ENCODE measurements at places on chromosomes 4 and X. TPM values are rescaled to one million over a fixed set of nuclear protein-coding genes. Genes with fewer than 3 reads are reported as not detected.

Gene SERPINA7
- total RNA-seq: not detected

Gene CXCL10
- total RNA-seq: 1.5 TPM

Gene CYP2U1
- 35.8 TPM for total RNA-seq

Gene WDR1
- 271 TPM for total RNA-seq

Gene QRFPR
- total RNA-seq: not detected

Gene YIPF6
- 25.8 TPM for total RNA-seq

Gene WNK3
- 4.9 TPM for total RNA-seq

Gene FAM13A
- total RNA-seq: 31.0 TPM

Gene CYTL1
- total RNA-seq: 16.0 TPM

Gene TMSB15C
- 4.3 TPM for total RNA-seq

Gene SORBS2
- total RNA-seq: 103 TPM

Gene PRSS12
- total RNA-seq: 5.5 TPM

Gene CFP
- 0.73 TPM for total RNA-seq

Gene TAF9B
- total RNA-seq: 22.9 TPM

Gene PGAM4
- not detected for total RNA-seq

Gene LONRF3
- 5.0 TPM for total RNA-seq

Gene MAGEA1
- total RNA-seq: not detected

Gene SPANXA1
- total RNA-seq: not detected

Gene MAGEB1
- total RNA-seq: not detected

Gene POLN
- total RNA-seq: 5.5 TPM

Gene OTC
- total RNA-seq: not detected

Gene MAGEB17
- not detected for total RNA-seq

Gene HSFX4
- total RNA-seq: not detected

Gene RBM47
- 12.7 TPM for total RNA-seq

Gene ARSD
- total RNA-seq: 12.0 TPM

Gene GDI1
- 105 TPM for total RNA-seq

Gene MAGEE2
- total RNA-seq: not detected

Gene ARMCX5
- 18.6 TPM for total RNA-seq

Gene MAP3K15
- not detected for total RNA-seq

Gene SOWAHB
- not detected for total RNA-seq

Gene FHL1
- 4.5 TPM for total RNA-seq

Gene UGT2B15
- total RNA-seq: not detected

Gene SERTM2
- 0.36 TPM for total RNA-seq

Gene RNF212
- 0.34 TPM for total RNA-seq

Gene GAGE12F
- not detected for total RNA-seq

Gene TMPRSS11F
- total RNA-seq: not detected

Gene ATP1B4
- total RNA-seq: not detected

Gene SLIT2
- 1.1 TPM for total RNA-seq

Gene COL4A5
- total RNA-seq: 4.7 TPM

Gene PTTG2
- not detected for total RNA-seq

Gene AVPR2
- not detected for total RNA-seq

Gene PABPC1L2B
- not detected for total RNA-seq

Gene GAGE12E
- not detected for total RNA-seq

Gene DDIT4L
- 9.0 TPM for total RNA-seq

Gene PCYT1B
- 2.8 TPM for total RNA-seq

Gene NXF3
- under 0.01 TPM for total RNA-seq

Gene CRLF2
- not detected for total RNA-seq

Gene SFRP2
- not detected for total RNA-seq

Gene DEFB131A
- total RNA-seq: not detected

Gene KLKB1
- 0.34 TPM for total RNA-seq

Gene GPAT3
- total RNA-seq: 29.3 TPM

Gene NDNF
- total RNA-seq: not detected

Gene SLC6A14
- not detected for total RNA-seq

Gene TBX22
- not detected for total RNA-seq

Gene HTR2C
- total RNA-seq: not detected

Data from melanocyte of skin (primary cell).